ENCODE measurements at places on chromosomes 2 and 18.

DNA sequence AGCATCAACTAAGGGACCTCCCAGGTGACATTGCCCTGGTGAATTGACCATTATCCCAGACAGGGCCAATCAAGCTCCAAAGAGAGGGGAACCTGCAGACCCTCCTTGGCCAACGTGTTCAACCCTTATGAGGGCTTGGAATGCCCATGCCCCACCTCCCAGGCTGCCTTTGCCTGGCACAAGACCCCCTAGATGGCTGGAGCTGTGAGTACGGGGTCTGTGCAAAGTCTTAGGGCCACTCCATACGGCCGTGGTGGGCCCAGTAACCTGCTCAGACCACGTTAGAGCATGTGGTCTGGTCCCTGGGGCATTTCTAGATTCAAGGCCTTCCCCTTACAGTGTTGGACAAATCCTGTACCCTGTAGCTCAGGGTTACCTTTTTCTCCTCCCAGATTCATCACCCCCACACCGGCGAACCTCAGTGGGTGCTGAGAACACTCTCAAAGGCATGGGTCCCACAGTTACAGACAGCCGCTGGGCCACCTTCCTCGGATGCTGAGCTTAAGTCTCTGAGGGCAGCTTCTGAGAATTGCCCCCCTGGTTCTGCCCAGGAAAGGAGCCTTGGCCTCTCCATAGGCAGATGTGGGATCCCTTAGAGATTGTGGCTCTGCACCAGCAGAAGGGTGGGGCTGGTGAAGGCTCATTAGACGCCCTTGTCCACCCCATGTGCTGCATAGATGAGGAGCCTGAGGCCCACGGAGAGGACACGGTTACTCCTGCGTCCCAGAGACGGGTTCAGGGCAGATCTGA is 18.3 kb upstream of the KCNK3 start:
- no peak for DNase-seq

- DNase-seq, result no peak
Observed at GRCh38 chr2:238162846-238163441, 4.2 kb downstream of the ERFE start.

DNA sequence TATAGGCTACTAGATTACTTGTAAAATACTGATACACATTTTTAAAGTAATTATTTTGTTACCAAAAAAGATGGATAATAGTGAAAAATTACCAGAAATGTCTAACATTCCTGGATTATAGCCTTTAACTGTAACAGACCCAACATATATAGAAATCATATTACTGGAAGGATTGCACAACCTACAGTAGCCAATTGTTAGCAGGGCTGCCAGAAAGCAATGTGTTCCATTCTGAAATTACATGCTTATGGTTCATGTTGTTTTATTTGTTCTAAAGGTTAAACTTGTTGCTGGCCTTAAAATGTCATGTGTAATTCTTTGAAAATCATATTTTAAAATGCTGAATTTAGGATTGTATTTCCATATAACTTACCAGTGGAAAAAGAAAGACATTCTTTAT is 793.6 kb upstream of the ACVR2A start:
- DNase-seq, result peak; percentile 33

DNA sequence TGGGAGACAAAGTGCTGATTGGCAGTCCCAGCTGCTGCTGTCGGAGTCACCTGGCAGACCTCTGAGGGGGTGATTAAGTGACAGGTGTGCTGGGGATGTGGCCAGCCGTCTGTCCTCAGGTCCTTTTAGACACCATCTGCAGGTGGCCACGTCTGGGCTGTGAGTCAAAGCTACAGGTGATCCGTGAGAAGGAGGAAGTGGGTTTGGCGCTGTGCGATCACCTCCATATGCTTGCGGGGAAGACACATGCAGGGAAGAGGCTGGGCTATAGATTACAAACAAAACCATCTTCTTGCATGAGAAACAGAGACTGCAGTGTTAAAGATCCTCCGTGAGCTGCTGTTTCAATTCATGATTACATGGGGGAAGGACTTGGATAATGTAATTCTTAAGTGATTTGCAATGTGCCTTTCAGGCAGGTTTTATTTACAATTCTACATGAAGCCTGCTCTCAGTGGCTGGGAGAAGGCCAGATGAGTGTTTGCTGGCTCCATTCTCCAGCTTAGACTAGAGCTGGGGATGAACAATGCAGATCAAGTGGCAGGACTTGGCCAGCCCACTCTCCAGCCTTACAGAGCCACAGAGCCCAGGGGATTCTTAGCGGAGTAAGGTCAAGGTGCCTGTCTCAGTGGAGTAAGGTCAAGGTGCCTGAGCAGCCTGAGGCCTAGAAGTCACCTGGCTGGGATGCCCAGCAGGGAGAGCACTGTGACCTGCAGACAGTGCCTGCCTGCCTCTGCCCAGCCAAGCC is 87.8 kb downstream of the LYPD1 start:
- DNase-seq, result peak; percentile 27

DNA sequence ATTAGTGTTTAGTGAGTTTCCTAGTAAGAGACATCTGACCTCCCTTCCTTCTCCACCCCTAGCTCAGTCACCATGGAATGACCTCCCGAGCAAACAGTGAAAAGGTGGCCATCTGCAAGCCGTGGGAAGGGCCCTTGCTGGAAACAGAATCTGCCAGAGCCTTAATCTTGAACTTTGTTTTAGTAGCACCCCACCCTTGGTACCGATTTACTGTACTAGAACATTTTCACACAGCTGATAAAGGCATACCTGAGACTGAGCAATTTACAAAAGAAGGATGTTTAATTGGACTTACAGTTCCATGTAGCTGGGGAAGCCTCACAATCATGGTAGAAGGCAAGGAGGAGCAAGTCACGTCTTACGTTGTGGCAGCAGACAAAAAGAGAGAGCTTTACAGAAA is 655.8 kb downstream of the TSN start:
- DNase-seq, result no peak

DNA sequence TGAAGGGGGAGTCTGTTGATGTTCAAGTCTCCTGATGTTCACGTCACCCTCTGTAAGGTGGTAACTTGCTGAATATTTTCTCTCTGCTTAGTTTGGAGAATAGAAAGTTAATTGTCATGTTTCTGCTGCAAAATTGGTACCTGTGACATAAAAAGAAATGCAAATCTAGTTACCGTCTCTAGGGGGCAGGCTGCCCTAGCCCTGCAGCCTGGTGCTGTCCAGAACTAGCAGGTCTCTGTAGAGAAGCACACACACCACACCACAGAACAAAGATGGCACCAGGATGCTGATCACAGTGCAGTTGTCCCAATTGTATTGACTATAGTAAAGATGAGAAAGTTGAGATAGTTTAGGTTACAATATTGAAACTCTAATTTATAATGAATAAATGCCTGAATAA is 47.0 kb downstream of the SLC9A4 start:
- peak; percentile 15 for DNase-seq

DNA sequence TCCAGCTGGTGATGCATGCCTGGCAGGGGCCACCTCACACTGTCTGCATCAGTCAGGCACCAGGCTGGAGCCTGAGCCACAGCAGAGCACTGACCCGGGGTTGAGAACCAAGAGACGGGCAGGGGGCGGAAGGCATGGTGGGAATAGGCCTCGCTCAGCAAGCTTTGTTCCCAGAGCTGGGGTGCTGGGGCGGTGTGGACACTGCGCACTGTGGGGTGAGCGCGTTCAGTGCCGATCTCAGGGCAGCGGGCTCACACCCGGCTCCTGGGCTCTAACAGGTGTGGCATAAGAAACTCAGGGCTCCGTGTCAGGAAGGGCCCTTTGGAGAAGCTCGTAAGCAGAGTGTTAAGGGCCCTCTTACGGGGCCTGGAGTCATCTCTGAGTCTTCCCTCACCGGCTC is 15.7 kb downstream of the SH3RF3 start:
- no peak for DNase-seq

DNA sequence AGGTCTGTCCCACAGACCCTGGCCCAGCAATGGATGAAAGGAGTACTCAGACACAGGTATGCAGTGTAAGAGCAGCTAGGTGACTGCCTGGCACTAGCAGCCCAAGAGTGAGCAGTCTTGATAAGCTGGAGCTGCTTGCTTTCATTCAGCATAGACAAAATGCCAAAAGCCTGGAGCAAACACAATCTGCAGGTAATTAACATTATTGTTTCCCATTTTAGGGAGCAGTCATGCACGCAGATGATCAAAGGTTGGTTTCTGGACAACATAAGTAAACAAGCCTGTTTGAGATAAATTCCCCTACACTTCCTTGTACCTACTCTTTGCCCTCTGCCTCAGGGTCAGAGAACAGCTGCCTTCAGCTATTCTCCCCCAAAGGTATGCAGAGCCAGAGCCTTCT is 73.7 kb upstream of the MSTN start:
- no peak for DNase-seq

DNA sequence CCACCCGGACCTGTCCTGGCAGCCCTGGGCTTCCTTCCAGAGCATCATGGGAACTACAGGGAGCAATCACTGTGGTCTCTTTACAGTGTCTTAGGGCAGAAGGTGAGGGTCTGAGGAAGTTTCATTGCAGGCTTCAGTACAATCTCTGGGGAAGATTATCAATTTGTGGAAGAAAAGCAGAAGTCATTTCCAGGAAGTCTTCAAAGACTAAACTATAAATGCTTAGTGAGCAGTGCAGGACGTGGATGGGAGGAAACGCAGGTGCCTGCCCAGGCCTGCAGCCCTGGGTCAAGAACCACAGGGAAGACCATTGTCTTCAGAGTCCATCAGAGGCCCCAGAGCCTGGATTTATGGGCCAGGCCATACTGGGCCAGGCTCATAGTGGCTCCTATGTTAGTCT is 54.3 kb downstream of the INO80C start:
- no peak for DNase-seq

- DNase-seq, result no peak
Observed at GRCh38 chr18:38444971-38445803, 879.6 kb upstream of the CELF4 start.

DNA sequence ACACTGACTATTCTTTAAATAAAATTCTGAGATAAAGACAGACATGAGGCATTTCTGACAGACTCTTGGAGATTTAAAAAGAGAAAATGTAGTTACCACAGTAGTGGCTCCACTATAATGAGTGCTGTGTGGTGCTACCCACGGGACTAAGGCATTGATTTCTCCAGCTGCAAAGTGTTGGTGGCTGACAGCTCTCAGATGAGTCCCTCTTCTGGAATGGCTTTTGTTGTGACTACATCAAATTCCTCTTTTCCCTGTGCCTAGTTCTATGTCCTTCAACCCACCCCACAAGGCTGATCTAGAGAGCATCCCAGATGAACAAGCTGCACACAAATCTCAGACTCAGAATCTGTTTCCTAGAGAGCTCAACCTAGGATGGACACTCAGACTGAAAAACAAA is 884.8 kb upstream of the ZEB2 start:
- DNase-seq, result peak; percentile 1

DNA sequence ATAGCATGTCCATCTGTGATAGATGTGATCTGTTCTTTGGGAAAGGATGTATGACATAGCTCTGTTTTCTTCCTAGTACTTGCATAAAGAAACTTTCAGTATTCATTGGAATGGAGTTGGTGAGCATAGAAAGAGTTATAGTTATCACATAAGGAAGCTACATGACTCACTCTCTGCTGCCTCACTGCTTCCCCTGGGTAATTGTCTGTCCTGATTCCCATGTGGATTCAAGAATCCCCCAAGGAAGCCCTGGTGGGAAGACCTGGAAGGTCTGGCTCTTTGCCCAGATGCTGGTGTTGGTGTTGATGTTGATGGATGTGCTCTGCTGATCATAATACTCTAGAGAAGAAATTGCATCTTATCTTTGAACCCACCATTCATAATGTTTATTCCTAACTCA is 60.6 kb downstream of the PTPN4 start:
- peak; percentile 30 for DNase-seq
